Activated CD4-positive, alpha-beta T cell treated with anti-CD3 and anti-CD28 coated beads, Interleukin-2, amount 50 U/mL, for 4 hours (primary cell): ENCODE measurements at places on chromosomes 11 and 22.

- no peak for DNase-seq
Observed at GRCh38 chr11:35721651-35722282, 59.2 kb downstream of the TRIM44 start.

- DNase-seq, result no peak
Observed at GRCh38 chr11:124890683-124891372, 6.8 kb downstream of the ROBO4 start.

- no peak for DNase-seq
Observed at GRCh38 chr22:50039669-50040443, 18.2 kb downstream of the TTLL8 start.

DNA sequence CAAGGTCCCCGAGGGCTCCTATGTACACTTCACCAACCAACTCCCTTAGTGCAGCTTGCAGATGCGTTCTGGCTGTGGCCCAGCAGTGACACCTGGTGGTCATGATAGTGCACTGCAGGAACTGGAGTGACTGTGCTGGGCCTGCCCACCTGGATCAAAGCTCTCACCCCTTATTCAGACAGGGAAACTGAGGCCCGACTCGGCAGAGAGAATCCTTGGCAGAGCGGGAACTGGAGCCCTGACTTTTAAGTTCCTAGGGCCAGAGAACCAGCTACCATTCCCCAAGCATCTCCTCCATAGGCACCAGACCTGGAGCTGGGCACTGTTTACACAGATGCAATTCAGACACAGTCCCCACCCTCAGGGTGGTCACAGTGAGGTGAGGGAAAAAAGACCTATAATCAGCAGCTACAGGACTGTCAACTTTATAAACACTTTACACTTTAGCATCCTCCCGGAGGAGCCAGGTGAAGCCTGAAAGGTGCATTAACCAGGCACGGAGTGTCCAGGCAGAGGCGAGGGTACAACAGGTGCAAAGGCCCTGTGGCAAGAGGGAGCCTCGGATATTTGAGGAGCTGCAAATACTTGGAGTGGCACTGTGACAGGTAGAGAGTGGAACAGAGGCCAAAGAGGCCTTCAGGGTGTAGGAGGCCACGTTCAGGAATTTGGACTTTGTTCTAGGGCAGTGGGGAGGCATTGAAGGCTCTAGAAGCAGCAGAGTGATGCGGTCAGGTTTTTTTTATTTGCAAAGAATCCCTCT lies 22.0 kb downstream of the RHBDD3 start:
- peak; percentile 63 for DNase-seq

- no peak for DNase-seq
Observed at GRCh38 chr11:32385998-32386397, 49.3 kb downstream of the WT1 start.

DNA sequence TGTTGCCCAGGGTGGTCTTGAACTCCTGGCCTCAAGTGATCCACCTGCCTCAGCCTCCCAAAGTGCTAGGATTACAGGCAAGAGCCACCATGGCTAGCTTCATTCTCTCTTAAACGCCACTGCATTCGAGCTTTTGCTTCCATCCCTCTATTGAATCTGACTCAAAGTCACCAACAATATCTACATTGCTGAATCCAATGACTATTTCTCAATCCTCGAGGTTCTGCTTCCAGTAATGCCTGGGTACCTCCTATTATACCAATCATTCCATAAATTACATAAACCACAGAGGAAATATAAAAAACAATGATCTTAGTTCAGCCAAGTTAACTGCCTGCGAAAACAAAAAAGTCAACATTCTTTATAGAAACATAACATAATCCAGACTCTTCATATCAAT lies 11.9 kb upstream of the NXF1 start:
- no peak for DNase-seq

DNA sequence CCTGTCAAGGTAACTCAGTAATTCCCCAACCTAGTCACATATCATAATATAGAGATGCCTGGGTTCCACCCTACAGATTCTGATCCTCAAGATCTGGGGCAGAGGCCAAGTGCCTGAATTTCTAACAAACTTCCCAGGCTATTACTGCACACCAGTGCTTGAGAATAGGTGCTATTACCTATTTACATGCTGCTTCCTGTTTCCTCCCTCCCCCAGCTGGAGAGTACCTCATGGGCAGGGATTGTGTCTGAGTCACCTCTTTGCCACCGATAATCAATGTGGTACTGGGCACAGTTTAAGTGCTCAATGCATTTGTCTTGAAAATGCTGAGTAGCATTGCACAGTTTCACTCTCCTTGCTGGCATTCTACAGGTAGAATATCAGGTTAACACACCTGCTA lies 582.2 kb upstream of the CADM1 start:
- DNase-seq, result no peak

DNA sequence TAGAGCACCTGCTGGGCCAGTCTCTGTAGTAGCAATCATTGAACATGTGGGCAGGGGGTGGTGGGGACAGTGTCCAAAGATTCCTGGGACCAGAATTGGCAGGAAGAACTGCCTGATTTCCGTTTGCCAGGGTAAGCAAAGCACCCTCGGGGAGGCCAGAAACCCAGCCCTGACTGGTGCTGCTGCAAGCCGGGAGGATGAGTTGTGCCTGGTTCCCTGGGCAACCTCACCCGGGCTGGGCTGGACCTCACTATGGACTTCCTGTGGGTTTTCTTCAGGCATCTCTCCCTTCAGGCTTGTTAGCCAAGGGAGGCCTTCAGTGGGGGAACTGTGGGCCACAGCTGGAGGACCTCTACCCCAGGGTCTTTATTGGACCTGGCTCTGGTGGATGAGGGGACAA lies 8.0 kb upstream of the POU2F3 start:
- no peak for DNase-seq

GRCh38 chr11:78325274-78325781 lies 92.3 kb downstream of the GAB2 start:
- no peak for DNase-seq

GRCh38 chr22:48182846-48183805 lies 1420.7 kb downstream of the TBC1D22A start:
- DNase-seq, result no peak

GRCh38 chr11:117931331-117931950 lies 2.2 kb upstream of the TMPRSS13 start:
- DNase-seq, result no peak

- no peak for DNase-seq
Observed at GRCh38 chr22:31861226-31861840, 83.0 kb upstream of the YWHAH start.

DNA sequence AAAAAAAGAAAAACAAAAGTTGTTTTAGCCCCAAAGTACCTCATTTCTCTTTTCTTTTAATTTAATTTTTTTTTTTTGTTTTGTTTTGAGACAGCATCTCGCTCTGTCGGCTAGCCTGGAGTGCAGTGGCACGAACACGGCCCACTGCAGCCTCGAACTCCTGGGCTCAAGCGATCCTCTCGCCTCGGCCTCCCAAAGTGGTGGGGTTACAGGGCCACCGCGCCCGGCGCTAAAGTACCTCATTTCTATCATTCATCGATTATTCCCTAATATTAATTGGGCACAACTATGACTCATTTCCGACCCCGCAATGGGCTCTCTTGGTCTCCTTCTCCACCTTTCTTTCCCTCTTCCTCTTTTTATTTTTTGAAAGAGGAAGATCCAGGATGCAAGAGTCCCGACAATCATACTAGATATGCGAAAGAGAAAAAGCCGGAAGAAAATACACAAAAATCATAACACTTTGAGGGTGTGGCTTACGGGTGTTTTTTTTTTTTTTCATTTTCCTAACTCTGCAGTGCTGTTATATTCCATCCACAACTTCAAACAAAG lies 475 bp upstream of the AIP start:
- DNase-seq, result no peak

- DNase-seq, result no peak
Observed at GRCh38 chr11:102306048-102306597, 11.2 kb upstream of the BIRC3 start.

- no peak for DNase-seq
Observed at GRCh38 chr22:30602049-30602448, 4.9 kb upstream of the TCN2 start.

DNA sequence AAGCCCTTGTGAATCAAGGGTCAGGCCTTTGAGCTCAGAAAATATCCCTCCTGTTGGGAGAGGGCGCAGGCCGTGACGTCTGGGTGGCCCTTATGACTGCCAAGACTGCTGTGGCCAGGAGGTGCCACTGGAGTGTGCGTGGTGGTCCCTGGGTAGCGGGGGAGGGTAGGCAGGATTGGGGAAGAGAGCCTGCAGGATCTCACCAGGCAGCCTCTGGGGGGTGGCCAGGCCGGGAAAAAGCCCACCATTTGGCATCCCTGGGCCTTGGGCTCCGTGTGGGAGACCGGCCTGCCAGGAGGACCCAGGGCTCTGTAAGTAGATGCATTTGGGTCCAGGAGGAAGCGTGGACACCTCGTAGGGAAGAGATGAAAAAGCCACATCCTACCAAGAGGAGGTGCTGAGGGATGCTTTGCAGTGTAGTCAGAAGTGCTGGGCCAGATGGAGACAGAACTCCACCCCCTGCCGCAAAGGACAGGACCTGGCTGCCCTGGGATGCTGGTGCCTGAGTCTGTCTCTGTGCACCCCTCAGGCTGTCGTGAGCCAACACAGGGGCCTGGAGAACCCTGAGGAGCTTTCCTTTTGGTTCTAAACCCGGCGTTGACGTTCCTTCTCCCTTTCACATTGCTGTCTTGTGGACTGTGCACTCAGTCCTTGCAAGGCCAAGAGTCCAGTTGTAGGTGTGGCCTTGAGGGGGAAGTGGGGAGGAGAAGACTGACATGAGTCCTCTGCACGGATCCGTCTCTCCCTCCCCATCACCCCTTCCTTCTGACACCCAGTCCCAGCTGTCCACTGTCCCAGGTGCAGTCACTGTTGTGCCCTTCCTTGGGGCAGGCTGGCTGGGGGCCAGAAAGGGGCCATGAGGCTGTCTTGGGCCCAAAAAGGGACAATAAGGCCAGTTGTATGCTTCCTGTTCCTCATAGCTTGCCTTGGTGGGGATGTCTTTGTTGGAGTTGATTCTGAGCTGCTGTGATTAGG lies 12.7 kb upstream of the MIEF1 start:
- DNase-seq, result no peak

DNA sequence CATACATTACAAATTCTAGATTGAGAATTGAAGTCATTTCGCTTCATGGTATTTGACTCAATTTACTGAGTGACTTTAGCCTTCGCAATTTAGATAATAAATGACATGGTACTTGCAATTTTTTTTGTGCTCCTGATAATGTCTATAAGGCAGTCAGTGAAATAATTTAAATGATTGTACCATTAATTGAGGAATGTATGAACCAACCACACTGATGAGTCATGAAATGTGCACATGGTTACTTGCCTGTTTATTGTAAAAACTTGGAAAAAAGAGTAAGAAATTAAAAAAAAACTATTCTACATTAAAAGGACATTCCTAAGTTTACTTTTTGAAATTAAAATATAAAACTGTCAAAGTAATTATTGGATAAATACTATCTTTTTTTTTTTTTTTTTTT lies 43.3 kb downstream of the DNAJC24 start:
- no peak for DNase-seq

DNA sequence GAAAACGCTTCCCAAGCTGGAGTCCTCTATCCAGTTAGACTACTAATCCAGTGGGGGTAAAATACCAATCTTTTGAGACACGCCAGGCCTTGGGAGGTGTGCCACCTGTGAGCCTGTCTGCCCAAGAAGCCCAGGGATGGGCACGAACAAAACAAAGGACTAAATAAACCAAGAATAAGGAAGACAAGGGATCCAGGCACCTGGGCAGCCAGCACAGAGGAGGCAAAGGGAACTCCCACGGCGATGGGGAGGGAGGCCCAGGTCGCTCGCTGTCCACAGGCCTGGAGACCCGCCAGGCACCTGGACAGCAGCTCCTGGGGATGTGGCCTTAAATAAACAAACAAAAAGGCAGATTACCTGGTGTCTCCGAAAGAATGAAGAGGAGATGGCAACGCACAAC lies 31.4 kb downstream of the LRFN4 start:
- DNase-seq, result no peak

- no peak for DNase-seq
Observed at GRCh38 chr11:74466916-74467885, at the start of gene KCNE3. TSS of gene KCNE3 (minus strand) at chr11:74467549. CDS start at chr11:74457563, 9,986 bp downstream.
